Cerebellar cortex (tissue), 1 donor: ENCODE measurements at places on chromosomes 6 and 20.

GRCh38 chr20:57605045-57605444 is 15.2 kb downstream of the ZBP1 start:
- DNase-seq: no peak

- no peak for DNase-seq
These were observed 805.1 kb downstream of the KIF16B start for GRCh38 chr20:15767999-15768741.

GRCh38 chr6:16337295-16337975 is 99.0 kb downstream of the GMPR start:
- peak; percentile 37 for DNase-seq

DNA sequence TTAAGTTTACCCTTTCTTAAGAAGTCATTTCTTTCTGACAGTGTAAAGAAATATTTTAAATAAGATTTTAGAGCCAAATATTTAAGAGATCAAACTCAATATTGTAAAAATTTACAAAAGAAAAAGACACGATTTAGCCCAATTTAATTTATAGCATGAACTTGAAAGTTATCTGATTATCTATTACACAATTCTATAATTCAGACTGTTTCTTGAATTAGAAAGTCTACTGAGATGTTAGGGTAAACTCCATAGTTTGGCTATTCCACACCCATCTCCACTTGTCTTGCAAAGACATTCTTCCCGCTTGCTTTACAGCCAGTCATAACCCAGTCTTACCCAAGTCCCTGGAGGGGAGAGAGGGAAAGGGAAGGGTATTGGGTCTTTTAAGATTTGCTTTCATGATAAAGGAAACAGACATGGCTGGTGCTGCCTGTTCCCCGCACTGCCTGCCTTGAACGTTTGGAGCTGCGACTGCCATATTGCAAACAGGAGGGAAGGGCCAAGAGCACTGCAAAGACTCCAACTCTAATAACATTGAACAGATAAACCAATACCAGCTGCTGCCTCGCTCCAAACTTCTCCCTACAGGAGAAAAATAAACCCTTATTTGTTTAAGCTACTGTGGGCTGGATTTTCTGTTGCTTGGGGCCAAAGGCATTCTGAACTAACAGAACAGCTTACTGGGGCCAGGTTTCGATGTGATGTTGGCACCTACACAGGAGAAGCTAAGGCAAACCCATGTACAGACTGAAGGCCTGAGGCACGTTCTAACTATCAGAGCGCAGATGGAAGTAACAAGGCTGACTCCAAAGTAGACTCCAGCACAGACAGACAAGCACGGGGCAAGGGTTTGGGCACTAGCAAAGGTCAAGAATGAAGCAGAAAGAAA is 552.3 kb upstream of the JARID2 start:
- DNase-seq: no peak

- no peak for DNase-seq
These were observed 126.2 kb downstream of the IMPG1 start for GRCh38 chr6:75946146-75946831.

- DNase-seq: peak; percentile 18
These were observed 76.3 kb upstream of the PHACTR2 start for GRCh38 chr6:143601504-143601903.

- DNase-seq: no peak
These were observed 76.8 kb downstream of the UNC5CL start for GRCh38 chr6:40962241-40962640.

GRCh38 chr20:64095927-64096326 is 11.4 kb downstream of the NPBWR2 start:
- no peak for DNase-seq

DNA sequence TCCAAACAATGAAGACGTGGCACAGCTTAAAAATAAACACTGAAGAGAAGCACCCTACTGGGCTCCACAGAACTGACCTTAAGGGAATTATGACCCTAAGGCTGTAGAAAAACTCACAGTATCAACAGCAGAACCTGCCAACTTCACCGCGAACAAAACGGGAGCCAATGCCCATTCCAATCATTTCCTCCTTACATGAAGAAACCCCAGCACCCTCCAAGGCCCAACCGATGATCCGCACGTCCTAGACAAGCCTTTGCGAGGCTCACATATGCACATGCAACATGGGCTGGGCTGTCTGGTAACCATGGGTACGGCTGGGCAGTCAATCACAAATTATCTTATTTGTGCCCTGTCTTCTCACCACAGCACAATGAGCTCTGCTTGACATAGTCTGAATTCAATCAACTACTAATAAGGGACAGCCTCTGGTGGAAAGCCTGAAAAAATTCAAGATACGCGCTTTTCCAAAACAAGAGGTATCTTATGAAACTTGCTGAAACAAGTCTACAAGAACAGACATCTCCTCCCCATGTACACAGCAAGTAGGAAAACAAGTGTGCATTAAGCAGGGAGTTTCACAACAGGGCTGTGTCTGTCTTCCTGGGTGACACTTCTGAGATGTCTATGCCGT is 1.7 kb downstream of the DIDO1 start:
- DNase-seq: no peak

DNA sequence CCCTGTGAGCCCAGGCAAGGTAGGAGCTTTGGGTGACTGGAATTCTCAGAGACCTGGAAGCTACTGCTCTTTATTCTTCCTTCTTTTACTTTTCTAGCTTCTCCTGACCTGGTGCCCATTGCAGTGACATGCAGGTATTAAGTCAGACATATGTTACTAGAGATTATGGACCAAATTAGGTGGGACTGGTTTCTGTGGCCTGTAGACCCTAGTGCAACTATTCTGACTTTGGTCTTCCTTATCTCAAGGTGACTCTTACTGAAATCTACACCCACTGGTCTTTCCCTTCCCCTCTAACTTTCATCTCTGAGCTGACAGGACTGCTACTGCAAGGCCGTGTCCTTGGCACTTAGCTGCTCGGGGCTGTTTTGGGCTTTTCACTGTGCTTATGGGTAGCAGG is 24.4 kb upstream of the TMEM217 start:
- DNase-seq: no peak

- DNase-seq: no peak
These were observed 1.1 kb upstream of the MBOAT1 start for GRCh38 chr6:20213271-20213798.

- no peak for DNase-seq
These were observed 37.0 kb downstream of the VSTM2L start for GRCh38 chr20:37939701-37940560.

DNA sequence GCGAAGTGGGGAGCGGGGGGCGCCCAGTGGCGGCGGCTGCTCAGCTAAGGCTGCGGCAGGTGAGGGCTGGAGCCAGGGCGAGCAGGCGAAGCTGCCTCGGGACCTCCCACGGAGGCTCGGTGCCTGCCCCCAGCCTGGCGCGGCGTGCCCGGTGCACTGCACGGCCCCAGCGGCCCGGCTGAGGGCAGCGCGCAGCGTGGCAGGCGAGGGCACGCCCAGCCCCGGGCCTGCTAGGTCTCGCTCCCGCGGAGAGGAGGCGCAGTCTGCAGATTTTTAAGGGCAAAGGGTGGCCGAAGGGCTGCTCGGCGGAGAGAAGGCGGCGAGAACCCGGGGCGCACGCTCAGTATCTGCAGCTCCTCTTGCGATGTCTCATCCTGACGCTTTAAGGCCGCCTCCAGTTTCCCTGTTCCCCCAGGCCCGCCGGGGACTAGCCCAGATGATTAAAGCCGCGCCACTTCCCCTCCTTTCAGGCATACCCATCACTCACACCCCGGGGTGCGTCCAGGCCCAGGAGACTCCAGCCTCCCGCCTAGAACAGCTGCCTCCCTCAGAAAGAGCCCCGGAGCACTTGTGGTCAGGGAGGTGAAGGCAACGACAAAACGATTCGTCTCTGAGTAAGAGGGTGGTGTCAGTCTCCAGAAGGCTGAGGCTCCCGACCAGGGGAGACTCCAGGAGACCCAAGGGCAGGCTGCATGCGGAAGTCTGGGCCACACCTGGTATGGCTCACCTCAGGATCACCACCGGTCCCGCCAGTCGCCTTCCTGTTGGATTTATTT is at the start of gene FERMT1:
Gene FERMT1 (minus strand): TSS at position 158 of the 776 bp plus-strand sequence. CDS start 3,476 bp downstream, outside the sequence.
- no peak for DNase-seq

- DNase-seq: no peak
These were observed 682.1 kb upstream of the ADGRB3 start for GRCh38 chr6:67952948-67953347.

DNA sequence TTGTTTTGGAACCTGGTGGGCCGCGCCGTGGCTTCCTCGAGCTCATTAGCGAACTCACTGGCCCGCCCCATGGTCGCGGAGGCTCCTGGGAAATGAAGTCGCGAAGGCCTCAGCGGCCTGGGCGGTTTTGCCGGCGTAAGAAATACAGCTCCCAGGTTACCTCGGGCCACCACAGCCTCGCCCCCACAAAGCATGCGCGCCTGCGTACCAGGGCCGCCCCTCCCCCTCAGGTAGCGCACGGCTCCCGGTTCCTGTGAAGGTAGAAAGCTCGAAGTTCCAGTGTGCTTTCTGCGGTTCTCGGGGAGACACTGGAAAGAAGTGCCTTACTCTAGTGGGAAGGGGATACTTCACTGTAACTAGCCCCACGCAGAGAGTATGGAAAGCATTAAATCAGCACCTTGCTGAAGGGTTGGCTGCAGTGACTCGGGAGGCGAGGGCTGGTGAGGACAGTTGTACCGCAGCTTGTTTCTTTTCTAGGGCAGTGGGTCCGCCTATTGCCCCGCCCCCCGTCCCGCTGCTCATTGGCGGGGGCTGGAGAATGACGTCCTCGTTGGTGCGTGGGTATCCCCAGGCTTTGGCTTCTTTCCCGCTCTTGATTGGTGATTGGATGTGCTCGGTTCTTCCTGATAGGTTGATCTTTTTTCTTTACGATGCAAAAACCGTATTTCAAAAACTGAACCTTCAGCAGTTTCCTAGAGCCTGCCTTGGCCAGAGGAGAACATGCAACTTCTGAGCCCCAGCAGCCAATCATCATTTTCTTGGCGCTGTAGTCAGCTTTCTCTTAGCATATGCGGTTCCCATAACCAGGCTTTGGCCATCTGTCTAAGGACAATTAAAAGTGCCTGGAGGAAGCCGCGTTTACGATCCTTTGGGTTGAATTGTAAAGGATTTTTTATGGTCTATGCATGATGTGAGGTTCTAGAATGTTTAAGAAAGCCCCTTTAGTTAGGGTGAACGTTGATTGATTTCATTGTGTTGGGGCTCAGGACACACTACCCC is at the start of gene CDK19:
Gene CDK19 (minus strand): TSS at position 59 of the 999 bp plus-strand sequence. CDS start 333 bp downstream, outside the sequence.
- peak; percentile 98 for DNase-seq

- DNase-seq: no peak
These were observed 29.8 kb upstream of the CCN2 start for GRCh38 chr6:131980791-131981623.

DNA sequence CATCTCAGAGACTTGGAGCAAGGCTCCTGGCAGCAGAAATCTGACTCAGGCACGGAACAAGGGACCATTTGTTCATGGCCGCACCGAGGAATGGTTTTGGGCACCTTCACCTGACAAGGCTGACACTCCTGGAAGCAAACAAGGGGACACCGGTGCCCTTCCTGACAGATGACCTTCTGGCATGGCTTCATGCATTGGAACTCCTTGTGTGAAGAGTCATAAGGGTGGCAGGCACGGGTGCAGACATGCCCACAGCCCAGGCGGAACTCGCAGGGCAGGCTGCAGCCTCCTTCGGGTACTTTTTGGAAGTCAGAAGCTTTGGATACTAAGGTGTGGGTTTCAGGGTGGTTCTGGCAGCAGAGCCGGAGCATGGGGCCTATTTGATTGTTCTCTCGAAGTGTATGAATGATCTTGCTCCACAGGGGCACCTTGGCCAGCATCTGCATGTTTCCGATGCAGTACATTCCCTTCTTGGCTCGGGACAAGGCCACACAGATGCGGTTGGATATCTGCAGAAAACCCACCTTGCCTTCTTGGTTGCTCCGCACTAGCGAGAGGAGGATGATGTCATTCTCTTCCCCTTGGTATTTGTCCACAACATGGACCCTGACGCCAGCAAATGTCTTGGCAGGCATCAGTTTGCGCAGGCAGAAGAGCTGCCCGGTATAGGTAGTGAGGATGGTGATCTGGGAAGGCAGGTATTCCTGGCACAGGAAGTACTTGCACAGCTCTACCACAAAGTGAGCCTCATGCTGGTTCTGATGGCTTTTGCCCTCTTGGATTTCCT is 28.8 kb downstream of the ZNFX1 start:
- no peak for DNase-seq
